ENCODE measurements at places on chromosomes 3 and 15.

DNA sequence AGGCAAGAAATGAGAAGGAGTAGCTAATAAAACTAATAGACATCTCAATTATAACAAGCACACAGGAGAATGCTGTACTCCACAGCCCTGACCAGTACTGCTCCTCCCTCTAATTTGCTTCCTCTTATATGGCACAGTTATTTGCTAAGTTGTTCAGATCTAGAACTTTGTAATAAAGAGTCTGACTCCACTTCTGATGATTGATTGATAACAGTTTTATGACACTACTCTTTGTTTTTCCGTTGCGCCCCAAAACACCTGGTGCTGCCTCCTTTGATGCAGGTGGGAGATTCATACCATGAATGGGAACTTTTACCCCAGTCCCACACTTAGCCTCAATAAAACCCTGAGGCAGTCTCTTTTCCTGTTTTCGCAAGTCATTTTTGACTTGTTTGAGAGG is 777.7 kb downstream of the GBE1 start:
- no peak for DNase-seq

- no peak for DNase-seq
Observed at GRCh38 chr15:40285151-40285550, 2.3 kb upstream of the ANKRD63 start.

GRCh38 chr3:159234306-159234705 is 432.5 kb downstream of the MFSD1 start:
- no peak for DNase-seq

DNA sequence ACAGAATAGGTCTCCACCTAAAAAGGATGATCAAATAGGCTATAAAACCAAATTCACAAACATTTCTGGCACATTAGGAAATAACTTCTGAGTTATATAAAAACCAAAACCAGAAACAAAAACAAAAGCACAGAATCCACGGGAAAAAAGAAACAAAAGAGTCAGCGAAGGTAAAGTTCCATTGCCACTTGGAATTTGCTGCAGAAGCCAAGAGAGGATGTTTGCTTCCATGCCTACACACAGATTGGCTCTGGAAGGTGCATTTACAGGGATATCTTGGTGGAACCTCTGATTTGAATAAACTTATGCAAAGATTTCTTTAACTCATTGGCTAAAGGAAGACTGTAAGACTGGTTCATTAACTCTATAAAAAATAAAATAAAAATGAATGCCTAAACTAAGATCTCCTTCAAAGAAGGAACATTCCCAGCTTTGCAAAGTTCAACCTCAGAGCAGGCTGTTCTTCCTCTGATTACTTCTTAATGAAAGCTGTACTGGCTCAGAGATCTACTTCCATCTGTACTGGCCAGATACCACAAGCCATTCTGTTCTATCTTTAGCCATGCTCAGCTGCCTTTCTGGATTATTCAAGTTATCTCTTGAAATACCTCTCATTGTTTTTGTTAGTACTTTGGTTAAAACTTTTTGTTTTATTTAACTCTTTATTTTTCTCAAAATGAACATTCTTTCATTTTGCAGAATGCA is 537.5 kb upstream of the CCDC54 start:
- no peak for DNase-seq
